Hepatic stellate cell (primary cell): ENCODE measurements at places on chromosomes 5 and 9.

GRCh38 chr5:132369007-132369473, 470 bp upstream of the SLC22A5 start:
- no peak for DNase-seq

GRCh38 chr5:41418220-41419031, 92.0 kb downstream of the PLCXD3 start:
- DNase-seq = peak; percentile 26

DNA sequence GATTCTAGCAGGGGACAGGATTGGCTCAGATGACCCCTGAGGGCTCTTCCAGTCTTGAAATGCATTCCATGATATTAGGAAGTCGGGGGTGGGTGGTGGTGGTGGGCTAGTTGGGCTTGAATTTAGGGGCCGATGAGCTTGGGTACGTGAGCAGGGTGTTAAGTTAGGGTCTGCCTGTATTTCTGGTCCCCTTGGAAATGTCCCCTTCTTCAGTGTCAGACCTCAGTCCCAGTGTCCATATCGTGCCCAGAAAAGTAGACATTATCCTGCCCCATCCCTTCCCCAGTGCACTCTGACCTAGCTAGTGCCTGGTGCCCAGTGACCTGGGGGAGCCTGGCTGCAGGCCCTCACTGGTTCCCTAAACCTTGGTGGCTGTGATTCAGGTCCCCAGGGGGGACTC, 2.9 kb upstream of the MYOZ3 start:
- no peak for DNase-seq

DNA sequence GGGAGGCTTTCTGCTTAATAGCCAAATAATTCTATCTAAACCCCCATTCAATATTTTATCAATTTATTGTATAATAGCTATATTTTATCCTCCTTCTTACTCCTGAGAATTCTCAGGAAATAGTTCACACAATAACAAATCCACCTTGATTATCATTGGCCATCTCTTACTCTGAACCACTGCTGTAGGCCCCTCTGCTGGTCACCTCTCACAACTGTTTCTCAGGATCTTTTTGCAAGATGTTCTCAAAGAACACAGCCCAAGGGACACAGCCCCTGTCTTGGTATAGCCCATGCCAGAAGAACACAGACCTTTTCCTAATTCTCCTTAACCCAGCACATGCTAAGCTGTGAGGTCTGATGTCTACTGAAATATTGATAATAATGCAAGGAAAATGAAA, 74.9 kb upstream of the HTR4 start:
- no peak for DNase-seq

DNA sequence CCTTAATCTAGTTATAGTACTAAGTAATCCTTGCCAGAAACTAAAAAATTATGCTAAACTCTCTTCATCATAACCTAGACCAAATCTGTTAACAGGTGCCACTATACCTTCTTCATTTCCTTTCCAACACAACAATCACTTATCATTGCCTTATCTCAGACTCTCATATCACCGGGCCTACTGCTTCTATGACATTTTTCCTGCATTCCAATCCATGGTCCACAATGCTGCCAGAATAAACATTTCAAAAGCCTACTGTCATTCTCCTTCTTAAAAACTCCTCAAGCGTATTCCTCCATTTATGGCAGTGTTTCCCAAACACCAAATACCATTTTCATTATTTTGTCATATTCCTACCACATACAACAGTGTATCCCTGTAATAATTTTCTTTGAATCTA, 6.5 kb downstream of the PPP6C start:
- peak; percentile 48 for DNase-seq

- no peak for DNase-seq
Measured at GRCh38 chr5:79147076-79147475, 35.5 kb downstream of the BHMT start.

GRCh38 chr9:121699571-121700164, 48.2 kb downstream of the DAB2IP start:
- peak; percentile 32 for DNase-seq

DNA sequence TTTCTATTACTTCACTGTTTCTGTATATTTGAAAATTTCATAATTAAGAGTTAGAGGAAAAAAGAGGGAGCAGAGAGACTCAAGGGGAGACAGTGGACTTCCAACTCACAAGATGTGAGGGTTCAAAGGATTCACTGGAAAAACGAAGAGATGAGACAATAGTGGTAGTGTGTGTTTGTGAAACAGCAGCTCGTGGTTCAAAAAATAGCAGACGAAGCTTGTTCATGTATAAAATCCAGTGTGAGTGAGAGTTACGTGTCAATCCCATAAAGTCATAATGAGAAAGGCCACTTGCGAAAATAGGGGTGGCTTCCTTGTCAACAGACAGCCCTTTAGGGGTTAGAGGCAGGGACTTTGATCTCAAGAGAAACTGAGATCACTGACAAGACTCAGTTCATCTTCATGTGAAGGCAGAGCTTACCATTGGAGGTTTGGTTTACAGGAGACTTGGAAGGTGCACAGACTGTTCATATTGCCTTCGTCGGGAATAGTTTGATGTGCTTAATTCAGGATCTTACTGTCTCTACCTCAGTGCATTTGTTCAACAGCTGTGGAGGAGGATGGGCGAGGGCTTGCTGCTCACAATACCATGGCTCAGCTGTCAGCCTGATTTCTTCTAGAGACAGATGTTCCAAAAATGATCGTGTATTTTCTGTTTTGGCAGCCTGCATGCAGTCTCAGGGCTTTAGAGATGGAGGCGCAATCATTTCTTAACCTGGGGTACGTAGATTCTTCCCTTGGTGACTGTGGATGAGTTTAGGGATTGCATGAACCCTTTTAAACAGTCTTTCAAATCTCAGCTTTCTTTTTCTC, 105.7 kb upstream of the KLF9 start:
- DNase-seq = no peak

DNA sequence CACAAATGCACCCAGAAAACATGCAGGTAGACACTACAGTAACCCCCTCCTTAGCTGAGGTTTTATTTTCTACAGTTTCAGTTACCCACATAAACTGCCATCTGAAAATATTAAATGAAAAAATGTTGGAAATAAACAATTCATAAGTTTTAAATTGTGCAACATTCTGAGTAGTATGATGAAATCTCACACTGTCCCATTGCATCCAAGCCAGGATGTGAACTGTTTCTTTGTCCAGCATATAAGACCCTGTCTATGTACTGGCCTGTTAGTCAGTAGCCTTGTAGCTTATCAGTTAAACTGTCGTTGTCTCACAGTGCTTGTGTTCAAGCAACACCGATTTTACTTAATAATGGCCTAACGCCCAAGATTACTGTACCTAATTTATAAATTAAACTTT, 630.5 kb downstream of the ANXA1 start:
- no peak for DNase-seq

DNA sequence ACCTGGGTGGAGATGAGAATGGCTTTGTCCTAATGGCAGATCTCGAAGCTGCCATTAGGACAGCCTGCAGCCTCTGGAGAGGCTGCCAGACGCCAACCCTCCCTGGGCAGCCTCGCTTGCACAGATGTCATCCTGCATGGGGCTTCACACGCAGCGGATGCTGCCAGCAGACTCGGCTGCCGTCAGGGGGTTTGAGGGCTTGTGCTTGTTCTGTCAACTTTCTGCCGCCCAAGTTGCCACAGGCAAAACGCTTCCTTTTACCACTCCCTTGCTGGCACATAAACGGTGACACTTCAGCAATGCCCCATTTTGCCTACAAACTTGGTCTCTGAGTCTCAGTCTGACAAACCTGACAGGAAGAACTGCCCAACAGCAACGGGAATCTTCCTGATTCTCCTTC, 24.7 kb downstream of the DAP start:
- no peak for DNase-seq

- no peak for DNase-seq
Measured at GRCh38 chr9:134126373-134126772, 9.5 kb upstream of the WDR5 start.

- DNase-seq = no peak
Measured at GRCh38 chr9:93690618-93691017, 114.2 kb downstream of the PHF2 start.

- no peak for DNase-seq
Measured at GRCh38 chr5:116395631-116396203, 178.9 kb downstream of the SEMA6A start.

- DNase-seq = no peak
Measured at GRCh38 chr5:170623576-170624181, 119.9 kb downstream of the KCNIP1 start.

- peak; percentile 21 for DNase-seq
Measured at GRCh38 chr5:61280205-61280604, 51.9 kb upstream of the ZSWIM6 start.

DNA sequence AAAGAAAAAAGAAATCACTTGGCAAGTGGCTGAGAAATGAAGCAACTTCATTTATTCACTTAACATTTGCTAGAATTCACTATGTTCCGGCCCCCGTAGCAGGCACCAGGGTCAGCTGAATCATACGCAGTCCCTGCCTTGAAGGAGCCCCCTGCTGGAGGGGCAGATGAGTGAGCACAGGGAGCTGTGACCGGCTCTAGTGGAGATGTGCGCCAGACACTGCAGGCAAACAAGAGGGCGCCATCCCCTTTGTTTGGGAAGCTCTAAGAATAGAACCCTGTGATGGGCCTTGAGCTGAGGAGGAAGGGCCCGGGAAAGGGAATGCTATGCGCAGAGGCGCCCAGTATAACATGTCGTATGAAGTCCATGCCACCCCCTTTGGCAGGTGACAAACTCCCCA, 20.2 kb upstream of the RPL26L1 start:
- no peak for DNase-seq

DNA sequence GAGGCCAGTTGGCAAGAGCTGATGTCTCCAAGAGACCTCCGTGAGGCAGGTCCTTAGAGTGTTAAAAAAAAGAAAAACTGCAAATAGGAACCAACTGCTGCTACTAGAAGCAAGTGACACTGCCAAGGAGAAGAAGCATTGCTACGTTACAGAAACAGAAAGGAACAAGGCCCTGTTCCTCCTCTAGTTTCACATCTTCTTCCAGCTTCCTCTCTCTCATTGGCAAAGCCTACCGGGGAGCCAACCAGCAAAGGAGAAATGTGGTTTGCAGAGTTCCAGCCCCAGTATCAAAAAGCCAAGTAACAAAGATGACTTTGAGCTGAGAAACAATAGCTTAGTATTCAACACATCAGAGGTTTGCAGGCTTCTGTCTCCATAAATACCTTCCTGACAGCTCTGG, 145.9 kb downstream of the PRELID2 start:
- no peak for DNase-seq

GRCh38 chr9:134358026-134358661, 31.9 kb downstream of the RXRA start:
- DNase-seq = no peak

GRCh38 chr5:34691326-34691725, 35.2 kb downstream of the RAI14 start:
- no peak for DNase-seq

GRCh38 chr5:144024545-144024944, 145.9 kb downstream of the YIPF5 start:
- no peak for DNase-seq

DNA sequence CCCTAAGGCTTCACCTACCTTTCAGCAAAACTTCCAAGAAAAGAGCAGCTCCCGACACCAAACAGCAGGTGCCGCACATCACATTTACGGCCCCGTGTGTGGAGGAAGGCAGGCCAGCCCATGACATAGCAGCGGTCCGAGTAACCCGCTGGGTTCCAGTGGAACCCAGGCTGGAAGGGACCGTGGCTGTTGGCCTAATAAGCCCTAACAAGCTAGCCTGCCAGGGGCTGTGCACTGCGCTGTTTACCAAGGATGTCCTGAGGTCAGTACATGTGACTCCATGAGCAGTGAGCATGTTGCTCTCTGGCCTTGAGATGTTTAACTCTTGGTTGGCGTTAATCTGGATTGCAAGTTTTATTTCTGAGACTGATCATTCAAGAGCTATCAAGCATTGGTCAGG, 131.5 kb downstream of the FSTL4 start:
- DNase-seq = no peak

DNA sequence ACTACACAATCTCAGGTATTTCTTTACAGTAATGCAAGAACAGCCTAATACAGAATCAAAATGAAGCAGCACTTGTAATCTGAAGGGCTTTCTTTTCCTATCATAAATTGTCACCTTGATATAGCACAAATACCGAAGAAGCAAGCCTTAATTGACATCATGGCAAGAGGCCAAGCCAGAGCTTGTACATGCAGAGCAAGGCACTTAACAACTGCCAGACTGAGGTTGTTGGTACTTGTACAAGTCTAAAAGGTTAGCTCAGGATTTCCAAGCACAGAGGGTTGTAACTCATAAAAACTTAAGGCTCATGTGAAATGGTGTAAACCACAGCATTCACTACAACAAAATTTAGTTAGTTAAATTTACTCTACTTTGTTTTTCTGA, 158.8 kb upstream of the SPEF2 start:
- DNase-seq = no peak

DNA sequence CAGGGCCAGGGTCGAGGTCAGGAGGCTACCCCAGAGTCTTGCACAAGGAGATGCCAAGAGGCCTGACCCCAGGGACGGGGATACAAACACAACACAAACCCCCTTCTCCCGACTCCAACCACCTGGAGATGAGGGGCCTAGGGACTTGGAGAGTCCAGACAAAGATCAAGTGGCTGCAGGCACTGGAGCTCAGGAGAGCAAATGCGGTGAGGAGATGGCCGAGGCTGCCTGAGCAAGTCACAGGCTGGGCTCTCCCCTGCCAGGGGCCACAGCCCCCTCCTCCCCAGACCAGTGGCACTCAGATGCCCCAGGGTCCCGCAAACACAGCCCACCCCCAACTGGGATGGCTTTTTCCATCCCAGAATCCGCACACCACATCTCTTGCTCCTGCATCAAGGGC, 15.8 kb downstream of the SH3GLB2 start:
- DNase-seq = no peak

DNA sequence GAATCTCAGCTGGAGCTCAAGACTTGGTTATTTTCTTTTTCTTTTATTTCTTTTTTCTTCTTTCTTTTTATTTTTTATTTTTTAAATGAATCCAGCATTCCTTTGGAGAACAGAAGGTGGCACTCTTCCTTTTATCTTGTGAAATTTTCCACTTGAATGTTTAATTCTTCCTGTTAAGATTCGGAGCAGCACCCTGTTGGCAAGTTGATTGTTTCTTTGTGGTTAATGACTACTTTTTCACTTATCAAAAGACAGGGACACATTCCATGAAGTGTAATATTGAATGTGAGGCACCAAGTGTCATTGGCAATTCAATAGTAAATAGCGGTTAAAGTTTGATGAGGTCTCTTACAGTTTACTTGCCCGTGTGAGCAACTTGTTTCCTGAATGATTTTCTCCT, 240.5 kb upstream of the CHD1 start:
- DNase-seq = no peak

GRCh38 chr5:78335976-78336375, 24.4 kb upstream of the SCAMP1 start:
- no peak for DNase-seq

- peak; percentile 12 for DNase-seq
Measured at GRCh38 chr5:56900858-56901578, 8.4 kb upstream of the SETD9 start.

GRCh38 chr5:101590384-101590783, 687.3 kb upstream of the ST8SIA4 start:
- no peak for DNase-seq

- no peak for DNase-seq
Measured at GRCh38 chr5:160183075-160183474, 46.2 kb upstream of the FABP6 start.
